ENCODE measurements at places on chromosomes 12 and 14. TPM values are rescaled to one million over a fixed set of nuclear protein-coding genes. Genes with fewer than 3 reads are reported as not detected.

NUP107 gene
- total RNA-seq = 42.8 TPM

SLCO1A2 gene
- not detected for total RNA-seq

KRT72 gene
- not detected for total RNA-seq

GUCY2C gene
- not detected for total RNA-seq

GPR132 gene
- 1.6 TPM for total RNA-seq

FSCB gene
- total RNA-seq = not detected

SERPINA12 gene
- total RNA-seq = not detected

TAS2R43 gene
- 11.5 TPM for total RNA-seq

TAS2R13 gene
- 4.2 TPM for total RNA-seq

LRTM2 gene
- total RNA-seq = not detected

TRHDE gene
- total RNA-seq = 6.8 TPM

TMEM233 gene
- total RNA-seq = 1.0 TPM

PDE3A gene
- total RNA-seq = 18.3 TPM

KLHL33 gene
- total RNA-seq = 2.1 TPM

NFE2 gene
- total RNA-seq = 5.2 TPM

IKZF4 gene
- total RNA-seq = 1.6 TPM

All from skeletal muscle tissue (tissue), 5 donors.